Muscle of arm (tissue), 14 donors: ENCODE measurements at places on chromosomes 7 and 10.

- no peak for DNase-seq
These were observed 111.0 kb downstream of the TCF7L2 start for GRCh38 chr10:113061054-113061430.

GRCh38 chr7:124440081-124440480 lies 325.5 kb downstream of the GPR37 start:
- no peak for DNase-seq

DNA sequence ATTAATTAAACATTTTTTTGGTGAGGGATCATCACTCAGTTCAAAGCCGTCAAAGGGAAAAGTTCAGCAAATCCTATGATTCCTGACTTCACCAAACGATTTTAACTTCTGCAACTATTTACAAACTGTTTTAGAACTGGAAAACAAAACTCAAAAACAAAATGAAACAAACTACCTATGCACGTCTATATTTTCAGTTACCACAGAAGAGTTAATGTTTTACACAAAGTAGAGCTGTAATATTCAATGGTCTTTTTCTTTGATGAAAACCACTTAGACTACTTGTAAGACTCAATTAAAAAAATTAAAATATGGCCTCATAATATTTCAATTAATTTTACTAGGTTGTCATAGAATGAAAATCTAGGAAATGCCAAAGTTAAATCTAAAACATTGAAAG lies 131.5 kb downstream of the ATE1 start:
- DNase-seq: no peak

DNA sequence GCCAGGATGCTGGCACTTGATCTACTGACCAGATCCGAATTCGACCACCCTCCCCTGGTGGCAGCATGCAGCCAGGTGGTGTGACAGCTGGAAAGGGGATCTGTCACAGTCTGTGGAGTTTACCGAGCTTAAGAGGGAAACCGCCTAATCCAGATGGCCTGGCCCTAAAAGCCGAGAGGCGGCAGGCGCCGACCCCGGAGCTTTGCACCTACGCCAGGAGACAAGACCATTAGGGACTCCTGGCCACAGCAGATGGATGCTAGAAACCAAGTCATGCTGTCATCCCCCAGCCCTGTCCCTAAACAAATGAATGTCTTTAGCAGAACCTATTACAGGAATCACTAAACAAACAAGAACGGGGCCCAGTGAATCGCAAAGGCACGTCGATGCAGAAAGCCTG lies 27.7 kb downstream of the RCC1L start:
- no peak for DNase-seq

DNA sequence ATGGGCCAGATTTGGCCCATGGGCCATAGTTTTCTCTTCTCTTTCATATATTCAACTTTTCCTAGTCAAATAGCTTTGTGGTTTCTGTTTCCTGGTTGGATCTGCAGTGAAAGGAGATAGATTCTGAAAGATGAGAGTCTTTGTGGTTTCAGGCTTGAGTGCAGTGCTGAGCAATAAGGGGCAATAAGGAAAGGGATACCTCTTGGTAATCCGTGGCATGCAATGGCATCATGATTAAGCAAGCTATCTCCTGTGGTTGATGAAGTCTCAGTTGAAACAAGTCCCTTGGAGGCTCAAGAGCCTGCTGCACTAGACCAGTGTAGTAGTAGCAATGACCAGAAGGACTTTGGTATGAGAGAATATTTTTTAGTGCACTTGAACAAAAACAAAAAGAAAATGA lies 187.7 kb upstream of the CNTNAP2 start:
- DNase-seq: no peak

- DNase-seq: no peak
These were observed 1010.9 kb upstream of the PHF14 start for GRCh38 chr7:9962742-9963141.

DNA sequence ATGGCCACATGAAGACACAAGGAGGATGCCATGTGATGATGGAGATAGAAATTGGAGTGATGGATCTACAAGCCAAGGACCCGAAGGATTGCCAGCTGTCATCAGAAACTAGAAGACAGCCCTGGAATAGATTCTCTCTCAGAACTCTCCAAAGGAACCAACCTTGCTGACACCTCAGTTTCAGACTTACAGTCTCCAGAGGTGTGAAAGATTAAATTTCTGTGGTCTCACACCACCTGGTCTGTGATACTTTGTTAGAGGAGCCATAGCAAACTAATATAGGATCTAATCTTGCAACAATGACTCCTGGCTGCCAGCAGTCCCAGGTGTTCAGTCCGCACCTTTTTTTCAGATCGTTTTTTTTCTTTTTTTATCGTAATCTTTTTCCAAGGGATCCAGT lies 647.3 kb upstream of the GHITM start:
- no peak for DNase-seq

- DNase-seq: no peak
These were observed 163.0 kb downstream of the SUGCT start for GRCh38 chr7:40297741-40298311.

DNA sequence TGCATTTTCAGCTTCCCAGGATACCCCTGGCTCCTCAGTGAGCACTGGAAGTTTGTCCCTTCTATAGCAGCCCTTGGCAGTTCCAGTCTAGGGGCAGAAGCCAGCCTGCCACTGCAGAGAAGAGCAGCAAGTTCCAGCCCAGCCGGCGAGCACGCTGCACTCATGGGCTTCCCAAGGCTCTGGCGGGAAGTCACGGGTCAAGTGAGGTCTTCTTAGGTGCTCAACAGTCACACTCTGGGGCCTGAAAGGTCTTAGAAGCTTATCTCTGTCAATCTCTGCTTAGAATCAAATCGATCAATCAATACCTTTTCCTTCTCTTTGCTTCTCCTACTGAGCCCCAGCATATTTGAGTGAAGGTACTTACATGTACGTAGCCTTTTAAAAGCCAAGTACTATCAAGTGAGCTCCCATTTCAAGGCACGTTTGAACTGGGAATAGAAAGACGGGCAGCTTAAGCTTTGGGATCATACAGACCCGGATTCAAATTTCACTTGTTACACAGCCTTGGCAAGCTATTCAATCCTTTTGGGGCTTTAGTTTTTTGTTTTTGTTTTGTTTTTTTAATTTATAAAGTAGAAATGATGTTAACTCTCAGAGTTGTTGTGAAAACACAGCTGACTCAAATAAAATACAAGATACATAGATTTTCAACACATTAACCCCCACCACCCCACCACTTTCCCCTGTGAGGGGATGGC lies 152.6 kb upstream of the KLF14 start:
- no peak for DNase-seq

DNA sequence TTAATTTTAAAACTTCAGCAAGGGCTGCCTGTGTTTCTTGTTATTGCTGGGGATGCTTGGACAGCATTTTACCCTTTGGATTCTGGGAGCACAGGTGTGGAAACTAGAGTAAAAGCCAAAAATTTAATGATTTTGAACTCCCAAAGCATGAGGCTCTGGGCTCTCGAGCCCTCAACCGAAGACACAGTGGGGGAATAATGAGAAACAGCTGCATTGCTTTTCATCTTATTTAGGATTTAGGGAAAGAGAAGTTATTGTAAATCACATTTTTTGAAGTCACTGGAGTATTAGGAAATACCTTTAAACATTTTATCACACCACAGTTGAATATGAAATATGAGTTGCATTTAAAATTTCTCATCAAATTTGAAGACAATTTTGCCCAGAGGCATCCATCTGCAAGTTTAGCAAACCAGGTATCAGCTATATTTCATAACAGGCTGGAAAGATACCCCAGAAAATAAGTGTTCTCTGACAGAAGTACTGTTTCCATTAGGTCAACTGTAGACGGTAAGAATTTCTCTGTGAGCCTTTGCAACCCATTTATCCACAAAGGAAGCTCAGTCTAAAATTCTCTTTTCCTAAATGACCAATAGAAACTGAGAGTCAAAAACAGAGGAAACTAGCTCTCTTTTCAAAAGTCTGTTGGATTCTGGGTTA lies 290.6 kb upstream of the PHYHIPL start:
- peak; percentile 88 for DNase-seq

GRCh38 chr10:52988923-52989322 lies 216.3 kb upstream of the MBL2 start:
- no peak for DNase-seq

DNA sequence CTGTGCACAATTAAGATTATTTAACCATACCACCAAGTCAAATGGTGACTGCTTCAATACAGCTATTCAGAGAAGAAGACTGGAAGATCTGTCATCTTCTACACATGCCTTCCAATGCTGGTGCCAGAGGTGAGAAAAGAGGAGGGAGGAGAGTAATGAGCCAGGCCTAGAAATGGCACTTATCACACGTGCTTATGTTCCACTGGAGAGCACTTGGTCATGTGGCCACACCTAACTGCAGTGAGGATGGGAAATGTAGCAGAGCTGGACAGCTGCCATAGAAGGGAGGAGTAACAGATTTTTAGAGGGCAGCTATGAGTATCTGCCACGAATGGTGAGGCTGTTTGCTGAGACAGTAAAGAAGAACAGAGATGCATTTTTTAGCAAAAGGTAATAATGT lies 77.1 kb downstream of the MPLKIP start:
- DNase-seq: no peak

DNA sequence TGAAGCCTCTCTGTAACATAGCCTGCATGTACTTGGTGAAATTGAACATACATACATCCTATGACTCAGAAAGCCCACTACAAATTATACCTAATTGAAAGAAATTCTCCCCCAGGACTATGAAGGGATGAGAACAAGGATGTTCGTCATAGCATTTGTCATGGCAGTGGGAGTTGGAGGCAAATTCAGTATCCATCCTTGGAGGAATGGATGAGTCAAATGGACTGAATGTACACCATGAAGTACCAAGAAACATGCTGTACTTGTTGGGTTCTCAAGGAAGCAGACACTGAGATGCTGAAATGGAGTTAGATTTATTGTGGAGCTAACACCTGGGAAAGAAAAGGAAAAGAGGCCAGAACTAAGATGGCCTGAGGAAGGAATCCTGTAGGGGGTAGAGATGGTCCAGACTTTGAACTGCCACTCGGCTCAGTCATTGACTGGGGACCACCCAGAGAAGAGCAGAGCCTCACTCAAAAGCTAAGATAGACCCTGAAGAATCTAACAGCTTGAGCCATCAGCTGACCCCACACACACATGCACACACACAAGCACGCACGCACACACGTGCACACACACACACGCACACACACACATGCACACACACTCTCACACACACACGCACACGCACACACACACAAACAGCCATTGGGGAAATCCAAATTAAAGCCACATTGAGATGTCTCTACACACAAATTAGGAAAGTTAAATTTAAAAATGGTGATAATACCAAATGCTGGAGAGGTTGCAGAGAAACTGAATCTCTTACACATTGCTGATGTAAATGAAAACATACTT lies 22.3 kb downstream of the AOC1 start:
- no peak for DNase-seq

DNA sequence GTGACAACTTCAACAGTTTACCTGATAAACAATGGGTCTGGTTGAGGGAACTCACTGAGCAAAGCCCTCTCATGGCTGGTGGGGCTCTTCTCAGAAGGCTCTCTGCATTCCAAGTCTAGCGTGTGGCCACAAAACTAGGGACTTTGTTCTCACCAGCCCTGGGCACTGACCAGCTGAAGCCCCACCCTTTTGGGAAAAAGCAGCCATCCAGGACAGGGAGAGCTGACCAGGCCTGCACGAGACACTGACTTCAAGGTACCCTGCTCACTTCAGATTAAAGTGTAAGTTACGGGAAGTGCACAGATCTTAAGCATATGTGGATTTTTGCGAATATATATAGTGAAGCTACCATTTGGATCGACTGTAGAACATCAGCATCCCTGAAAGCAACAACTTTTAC lies 67.4 kb upstream of the LRRC4 start:
- no peak for DNase-seq
